ENCODE measurements at places on chromosomes 7 and 10.

DNA sequence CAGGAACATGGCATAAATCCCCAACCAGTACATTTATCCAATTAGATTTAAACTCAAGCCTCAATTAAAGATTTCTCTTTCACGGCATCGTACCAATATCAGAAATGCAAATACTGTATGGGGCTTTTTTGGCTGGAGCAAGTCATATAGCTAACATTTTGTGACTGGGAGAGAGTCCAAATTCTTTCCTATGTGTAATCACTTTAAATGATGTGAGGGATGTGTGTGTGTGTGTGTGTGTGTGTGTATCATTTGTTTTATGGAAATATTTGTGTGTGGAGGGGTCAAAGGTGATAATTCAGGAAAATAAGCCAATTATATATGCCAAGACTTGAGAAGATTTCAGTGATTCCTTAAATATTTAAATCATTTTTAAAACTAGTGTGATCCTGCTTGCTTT, 196.6 kb downstream of the TRIL start:
- no peak for DNase-seq

- no peak for DNase-seq
Observed at GRCh38 chr7:137975221-137975620, 26.7 kb downstream of the CREB3L2 start.

- no peak for DNase-seq
Observed at GRCh38 chr10:33120700-33121099, 162.7 kb upstream of the ITGB1 start.

GRCh38 chr10:130715686-130716670, 579.8 kb downstream of the GLRX3 start:
- DNase-seq = no peak

DNA sequence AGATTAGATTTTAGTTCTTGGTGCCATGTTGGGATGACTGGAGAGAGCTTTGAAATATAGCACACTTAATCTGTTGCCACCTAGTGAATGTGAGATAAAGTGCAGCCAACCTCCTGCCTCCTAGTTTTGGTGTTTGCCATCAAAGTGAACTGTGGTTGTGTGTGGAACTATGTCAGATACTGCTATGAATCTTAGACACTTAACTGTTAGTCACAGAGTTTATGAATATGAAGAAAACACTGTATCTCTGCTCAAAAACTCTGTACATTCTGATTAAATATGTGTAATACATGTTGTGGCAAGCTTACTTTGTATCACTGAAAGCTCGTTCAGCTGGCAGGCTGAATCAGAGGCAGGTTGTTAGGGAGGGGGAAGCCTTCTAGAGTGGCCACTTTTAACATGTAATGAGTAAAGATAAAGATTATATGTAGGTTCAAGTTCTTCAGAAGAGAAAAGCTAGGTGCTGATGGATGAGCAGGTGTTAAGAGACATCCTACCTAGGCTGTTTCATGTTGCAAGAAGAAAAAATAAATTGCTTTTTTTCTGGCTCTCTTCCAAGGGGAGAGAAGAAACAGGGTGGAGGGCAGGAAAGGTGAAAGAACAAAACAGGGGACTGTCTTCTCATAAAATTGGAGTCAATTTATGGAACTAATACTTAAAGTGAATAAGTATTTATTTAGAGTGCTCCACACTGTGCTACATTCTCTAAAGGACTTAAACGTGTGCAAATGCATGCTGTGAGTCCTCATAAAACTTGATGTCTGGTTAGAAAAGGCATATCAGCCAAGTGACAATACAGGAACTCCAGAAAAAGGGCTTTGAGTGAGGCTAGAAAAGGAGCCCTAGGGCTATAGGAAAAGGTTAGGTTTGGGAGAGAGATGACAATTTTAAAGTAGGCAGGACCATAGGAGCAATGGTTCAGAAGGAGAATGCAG, 14.1 kb upstream of the LAMB1 start:
- DNase-seq = no peak

DNA sequence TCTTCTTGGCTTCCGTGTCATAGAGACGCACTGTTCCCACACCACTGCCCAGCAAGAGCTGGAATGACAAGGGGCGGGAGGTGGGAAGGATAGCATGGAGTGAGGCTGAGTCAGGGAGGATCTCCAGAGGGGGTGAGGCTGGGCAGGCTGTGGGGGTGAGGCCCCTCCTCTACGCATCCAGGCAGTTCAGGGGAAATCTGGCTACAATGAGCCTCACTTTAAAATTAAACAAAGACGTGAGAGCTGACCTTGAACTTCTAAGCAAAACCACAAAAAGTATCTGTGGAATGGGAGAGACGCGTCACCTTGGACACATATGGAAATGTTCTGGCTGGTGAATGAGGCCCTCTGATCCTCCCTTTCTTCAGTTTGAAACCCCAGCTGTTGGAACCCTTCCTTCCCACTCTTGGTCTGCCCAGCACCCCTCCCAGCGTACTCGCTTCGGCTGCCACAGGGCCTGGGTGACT, 17.7 kb downstream of the WDR91 start:
- no peak for DNase-seq
